GM06990 (cell line): ENCODE measurements at places on chromosomes 6 and 20.

- DNase-seq: no peak
These were observed 94.6 kb downstream of the ARMC2 start for GRCh38 chr6:108942556-108943492.

DNA sequence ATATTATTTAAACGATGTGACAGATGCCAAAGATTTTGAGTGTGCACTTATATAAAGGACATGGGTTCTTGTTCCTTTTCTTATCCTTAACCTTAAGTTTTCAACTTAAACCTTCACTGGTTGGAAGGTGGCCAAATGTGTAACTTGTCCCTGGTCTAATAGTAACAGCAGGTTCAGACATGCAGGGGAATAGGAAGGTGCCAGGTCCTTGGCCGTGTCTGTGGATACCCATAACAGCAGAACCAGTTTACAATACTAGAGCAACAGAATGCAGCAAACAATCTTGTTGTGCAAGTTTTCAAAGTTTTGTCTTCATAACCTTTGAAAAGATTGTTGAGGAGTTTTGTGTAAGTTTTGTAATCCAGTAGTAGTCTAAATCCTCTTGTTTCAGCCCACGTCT, 4.4 kb downstream of the MYB start:
- DNase-seq: no peak

DNA sequence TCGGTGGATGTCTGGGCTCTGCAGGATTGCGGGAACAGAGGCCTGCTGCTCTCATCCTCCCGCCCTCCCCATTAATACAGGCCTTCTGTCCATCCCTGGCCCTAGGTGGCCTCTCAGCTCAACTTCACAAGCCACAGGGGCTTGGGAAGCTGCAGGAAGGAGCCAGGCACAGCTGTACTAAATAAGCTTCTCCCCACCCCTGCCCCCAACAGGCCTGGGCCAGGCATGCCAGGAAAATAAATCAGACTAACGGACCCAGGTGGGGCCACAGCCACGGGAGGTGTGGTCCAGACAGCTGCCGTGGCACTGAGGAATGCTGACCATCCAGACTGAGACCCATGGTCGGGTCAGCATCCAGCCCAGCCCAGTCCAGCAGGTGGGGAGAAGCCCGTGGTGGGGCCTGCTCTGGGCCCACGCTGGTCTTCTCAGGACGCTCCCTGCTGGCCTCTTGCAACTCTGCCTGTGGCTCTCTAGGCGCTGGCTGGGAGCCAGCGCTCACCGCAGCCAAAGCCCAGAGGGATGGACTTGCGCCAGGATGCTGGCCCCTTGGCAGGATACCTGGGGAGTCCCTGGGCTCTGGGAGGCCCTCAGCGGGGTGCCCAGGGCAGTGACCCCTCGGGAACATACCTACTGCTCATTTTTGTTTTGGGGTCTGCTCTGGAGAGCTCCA, 8.6 kb upstream of the YTHDF1 start:
- DNase-seq: no peak

- DNase-seq: no peak
These were observed 14.7 kb downstream of the ZNF335 start for GRCh38 chr20:45957021-45957941.

DNA sequence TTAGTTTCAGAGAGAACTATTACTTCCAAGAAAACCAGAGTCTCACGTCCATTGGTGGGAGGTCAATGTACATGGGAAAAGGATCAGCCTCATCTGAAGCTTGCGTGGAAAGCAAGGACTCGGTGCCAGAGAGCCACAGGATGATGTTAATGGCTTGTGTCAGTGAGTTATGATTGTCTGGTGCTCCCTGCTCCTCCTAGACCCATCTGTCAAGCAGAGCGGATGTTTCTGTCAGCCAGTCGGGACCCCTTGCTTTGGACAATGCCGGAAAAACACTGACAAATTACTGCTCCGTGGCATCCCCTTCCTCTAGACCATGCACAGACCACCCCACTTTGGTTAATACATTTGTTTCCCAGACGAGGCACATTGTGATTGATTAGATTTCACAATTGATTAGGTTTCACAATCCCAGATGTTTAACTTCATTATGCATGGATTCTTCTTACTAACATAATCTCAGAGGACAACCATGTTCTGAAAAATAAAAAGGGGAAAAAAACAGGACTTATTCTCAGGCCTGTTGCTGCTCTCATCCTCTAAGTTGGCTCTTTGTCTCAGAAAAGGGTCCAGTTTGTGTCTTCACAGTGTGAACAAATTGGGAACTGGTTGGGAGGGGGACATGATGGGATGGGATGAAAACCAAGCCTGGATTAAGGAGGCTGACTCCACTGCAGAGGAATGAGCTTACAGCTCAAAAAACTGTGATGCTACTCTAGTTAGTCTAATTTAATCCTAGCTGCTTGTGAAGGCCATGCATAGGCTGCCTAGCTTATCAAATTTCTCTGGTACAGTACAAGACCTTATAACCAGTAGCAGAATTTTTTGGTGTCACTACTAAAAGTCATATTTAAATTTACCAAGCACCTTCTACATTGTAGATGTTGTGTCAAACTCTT, 51.9 kb downstream of the UNC5CL start:
- DNase-seq: no peak

DNA sequence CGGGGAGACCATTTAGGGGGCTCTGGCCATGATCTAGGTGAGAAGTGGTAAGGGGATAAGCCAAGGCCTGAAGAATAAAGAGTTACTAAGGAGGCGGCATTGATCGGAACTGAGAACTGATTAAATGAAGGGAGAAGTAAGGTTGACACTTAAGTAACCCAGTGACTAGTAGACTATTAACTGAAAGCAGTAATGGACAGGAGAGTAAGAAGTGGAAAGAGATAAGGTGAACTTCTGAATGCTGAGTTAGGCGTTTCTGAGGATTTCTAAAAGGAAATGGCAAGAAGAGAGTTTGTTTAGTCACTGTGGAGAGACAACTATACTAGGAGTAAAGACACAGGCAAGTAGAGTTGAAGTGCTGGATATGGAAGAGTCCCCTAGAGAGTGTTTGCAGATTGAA, 1.9 kb downstream of the ABCF1 start:
- no peak for DNase-seq

DNA sequence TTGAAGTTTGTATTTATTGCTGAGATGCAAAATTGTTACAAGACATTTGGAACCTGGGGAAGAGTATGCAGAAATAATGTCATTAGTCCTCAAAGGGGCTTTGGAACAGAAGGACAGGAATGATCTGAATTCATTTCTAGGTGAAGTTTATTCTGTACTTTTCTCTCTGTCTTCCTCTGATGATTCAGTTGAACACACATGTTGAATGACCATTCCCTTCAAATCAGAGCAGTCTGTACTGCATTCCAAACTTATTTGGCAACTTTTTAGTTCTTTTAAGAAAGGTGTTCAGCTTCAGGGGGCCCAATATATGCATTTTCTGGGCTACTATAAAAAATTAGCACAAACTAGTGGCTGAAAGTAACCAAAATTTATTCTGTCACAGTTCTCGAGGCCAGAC, 213.9 kb upstream of the LAMP5 start:
- DNase-seq: no peak

- no peak for DNase-seq
These were observed 33.3 kb upstream of the ECHDC1 start for GRCh38 chr6:127376685-127377084.

DNA sequence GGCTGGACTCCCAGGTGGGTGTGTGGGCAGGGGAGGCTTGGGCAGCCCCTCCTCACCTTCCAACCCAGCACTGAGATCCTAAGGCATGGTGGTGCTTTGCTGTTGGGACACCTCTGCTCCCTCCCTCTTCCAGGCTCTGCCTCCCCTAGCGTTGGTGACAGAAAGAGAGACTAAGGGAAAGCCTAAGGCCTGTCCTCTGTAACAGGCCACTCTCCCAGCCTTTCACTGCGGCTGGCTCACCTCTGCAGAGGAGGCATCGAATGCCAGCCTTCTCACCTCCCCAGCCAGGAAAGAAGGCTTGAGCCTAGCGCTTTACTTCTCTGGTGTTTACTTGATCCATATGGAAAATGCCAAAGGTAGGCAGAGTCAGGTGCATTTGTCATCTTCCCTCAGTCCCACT, 3.5 kb upstream of the CDH26 start:
- no peak for DNase-seq

DNA sequence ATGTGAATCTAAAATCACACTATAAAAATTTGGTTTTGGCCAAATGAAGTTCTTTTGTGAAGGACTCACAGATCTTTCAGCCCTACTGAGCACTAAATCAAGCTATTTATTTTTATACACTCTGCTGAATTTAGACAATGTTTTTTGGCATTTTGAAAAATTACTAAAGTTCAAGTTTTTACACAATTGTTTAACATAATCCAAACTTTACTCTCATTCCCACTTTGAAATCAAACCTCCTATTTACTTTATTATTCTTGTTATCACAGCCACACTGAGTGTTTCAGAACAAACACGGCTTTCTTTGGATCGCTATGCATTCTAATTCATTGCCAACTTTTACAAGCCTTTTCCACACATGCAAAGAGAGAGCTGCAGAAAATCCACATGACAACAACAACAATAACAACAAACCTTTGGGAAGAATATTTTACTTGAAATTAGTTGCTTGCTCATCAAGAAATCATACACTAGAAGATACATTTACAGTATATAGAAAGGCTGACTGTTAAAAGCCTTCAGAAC, 49.1 kb upstream of the TMEM30A start:
- DNase-seq: no peak

- DNase-seq: no peak
These were observed 60.9 kb upstream of the FABP7 start for GRCh38 chr6:122718616-122719015.

- no peak for DNase-seq
These were observed 402.3 kb downstream of the NKAIN2 start for GRCh38 chr6:124205921-124206320.

DNA sequence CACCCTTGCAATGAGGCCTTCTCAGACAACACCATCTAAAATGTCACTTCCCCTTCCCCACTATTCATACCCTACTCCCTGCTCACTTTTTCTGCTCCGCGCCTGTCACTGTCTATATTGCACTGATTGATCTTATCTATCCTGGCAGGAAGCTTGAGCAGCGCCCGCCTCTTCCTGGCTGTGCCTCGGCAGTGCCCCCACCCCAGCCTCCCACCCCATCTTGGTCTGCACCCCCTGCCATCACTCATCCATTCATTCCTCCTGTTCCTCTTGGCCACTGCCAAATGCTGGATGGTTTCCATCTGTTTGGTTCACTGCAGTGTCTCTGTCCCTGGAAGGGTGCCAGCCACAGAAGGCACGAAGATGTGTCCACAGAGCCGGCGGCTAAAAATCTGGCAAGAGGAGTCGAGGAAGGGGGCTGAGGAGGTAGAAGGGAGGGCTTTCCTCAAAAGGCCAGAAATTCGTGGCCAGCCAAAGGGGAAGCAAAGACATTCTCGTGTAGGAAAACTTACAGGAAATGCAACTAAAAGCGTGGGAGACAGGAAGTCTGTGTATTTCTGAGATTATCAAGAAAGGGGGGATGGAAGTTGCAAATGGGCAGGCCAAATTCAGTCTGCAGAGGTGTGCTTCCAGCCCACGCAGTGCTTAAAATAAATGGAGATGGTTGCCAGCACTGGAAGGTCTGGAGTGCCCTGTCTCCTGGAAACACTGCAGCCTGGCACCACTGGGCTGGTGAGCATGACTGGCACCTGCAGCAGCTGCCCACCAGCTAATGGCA, 27.6 kb downstream of the SYNJ2 start:
- DNase-seq: no peak

GRCh38 chr6:167292301-167293087, 1.4 kb downstream of the UNC93A start:
- no peak for DNase-seq

DNA sequence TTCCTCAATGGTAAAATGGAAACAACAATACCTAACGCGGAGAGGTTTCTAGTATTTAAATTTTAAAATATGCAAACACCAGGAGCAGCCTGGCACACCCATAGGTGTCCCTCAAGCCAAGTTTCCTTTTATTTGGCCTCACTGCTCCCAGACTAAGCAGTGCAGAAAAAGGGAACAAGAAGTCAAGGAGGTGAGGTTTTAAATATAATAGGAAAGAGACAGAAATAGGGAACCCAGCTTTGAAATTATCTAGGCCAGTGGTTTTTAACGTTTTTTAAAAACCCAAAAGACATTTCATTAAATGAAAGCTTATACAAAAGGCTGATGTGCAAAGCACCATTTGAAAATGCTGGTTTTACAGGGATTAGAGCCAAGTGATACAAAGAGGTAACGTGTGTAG, 109.6 kb downstream of the SLC22A3 start:
- no peak for DNase-seq

GRCh38 chr20:38147163-38147562, 17.9 kb downstream of the TGM2 start:
- no peak for DNase-seq

GRCh38 chr6:150692604-150693003, 92.9 kb downstream of the PLEKHG1 start:
- DNase-seq: no peak
